ENCODE measurements at places on chromosomes 3 and 15. TPM values are rescaled to one million over a fixed set of nuclear protein-coding genes. Genes with fewer than 3 reads are reported as not detected.

- DNase-seq: no peak
These were observed 374.3 kb upstream of the TGFBR2 start for GRCh38 chr3:30232142-30232541.

DNA sequence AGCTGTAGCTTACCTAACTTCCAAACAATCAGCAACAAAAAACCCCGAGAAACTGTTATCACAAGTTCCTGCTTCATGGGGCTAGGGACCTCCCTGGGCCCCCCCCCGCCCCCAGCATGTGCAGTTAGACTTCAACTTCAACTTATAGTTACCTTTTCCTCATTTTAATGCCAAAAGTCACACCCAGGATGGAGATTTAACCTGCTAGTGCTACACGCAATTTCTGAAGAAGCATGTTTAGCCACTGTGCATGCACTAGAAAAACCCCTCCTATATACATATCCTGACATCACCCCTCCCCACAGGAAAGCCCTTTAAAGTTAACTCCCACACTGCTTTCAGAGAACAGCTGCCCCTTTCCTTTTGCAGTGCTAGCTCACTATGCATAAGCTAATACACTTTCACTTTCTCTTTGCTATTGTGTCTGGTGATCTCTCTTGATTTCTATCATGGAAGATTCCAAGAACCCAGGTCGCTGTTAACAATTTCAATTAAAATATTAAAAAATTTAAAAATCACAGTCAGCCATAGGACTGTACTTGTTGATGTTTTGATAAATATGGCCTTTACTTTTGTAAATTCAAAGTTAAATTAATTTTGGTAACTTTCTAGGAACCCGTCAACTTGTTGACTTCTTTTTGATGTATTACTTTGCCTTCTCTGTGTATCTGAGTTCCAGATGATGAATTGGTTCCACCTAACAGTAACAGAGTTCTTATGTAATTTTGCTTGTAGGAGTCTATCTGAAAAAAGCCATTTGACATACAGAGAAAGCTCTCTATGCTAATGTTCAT lies 75.2 kb upstream of the ACAD9 start:
- no peak for DNase-seq

- DNase-seq: no peak
These were observed 186.3 kb downstream of the FEZF2 start for GRCh38 chr3:62187022-62187431.

DNA sequence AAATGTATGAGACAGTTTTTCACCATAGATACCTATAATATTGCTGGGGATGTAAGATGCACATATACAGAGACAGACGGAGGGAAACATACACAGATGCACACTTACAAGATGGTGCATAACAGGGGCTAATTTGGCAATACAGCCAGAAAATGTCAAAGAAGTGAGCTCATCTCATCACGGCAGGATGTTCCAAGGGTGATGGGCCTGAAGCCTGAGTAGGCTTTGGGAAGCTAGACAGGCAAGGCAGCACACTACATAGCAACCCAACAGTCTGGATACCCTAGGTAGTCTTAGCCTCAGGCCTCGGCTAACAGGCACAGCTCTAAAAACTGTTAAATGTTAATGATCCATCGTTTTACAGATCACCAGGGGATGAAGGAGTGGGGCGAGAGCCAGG lies 148.5 kb downstream of the OSBPL10 start:
- DNase-seq: no peak

GRCh38 chr3:157327018-157327417 lies 109.6 kb upstream of the PTX3 start:
- no peak for DNase-seq

DNA sequence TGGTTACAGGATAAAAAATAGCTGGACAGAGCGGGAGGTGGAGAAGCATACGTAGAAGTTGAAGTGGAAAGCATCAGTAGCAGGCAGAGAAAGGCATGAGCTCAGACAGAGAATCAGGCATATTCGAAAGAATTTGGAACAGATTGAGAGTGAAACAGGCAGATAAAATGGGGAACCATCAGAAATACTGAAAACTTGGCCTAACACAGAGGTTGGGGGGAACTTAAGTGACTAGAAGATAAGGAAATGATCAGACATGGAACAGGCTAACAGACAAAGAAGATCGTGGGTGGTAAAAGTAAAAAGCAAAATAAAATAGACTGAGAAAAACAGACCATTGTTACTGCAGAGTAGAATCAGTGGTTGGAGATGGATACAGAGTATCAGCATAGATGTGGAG lies 32.9 kb downstream of the GTF2E1 start:
- DNase-seq: no peak

DNA sequence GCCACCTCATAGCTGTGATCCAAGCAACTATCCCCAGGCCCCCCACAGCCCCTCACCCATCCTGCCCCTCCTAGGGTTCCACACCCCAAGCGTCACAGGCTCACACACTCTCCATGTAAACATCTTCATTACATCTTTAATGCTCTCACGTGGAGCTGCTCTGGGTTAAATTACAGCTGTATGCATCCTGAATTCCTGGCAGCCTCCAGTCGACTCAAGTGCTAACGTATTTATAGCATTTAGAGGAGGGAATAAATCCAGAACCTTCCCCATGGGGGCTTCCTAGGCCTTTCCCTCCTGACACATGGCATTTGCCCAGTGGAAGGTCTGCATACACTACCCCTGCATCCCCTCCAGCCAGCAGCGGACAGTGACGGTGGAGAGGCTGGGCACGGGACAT lies 9.6 kb downstream of the C3orf18 start:
- no peak for DNase-seq

DNA sequence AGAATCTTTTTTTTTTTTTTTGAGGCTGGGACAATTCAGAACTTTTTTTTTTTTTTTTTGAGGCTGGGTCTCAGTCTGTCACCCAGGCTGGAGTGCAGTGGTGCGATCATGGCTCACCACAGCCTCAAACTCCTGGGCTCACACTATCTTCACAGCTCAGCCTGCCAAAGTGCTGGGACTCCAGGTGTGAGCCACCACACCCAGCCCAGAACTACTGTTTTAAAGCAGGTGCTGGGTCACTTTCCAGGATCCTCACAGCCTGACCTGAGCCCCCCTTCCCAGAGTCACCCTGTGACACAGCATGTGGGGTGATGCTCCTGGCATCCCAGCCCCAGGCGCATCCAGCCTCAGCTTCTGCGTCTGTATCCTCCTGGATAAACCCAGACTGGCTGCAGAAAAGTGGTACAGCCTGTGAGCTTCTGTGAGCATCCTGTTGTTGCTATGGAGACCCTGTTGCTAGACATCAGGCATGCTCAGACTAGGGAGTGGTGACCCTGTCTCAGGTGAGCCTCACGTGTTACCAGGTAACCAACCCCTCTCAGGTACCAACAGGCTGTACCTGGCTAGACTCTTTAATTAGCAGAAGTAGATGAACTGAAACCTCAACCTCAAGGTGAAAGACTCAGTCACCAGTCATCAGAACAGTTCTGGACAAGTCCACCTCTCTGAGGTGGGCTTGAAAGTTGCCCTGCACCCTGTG lies 15.0 kb downstream of the KLF13 start:
- DNase-seq: no peak

- DNase-seq: no peak
These were observed 7.9 kb downstream of the HTR3D start for GRCh38 chr3:184039414-184039813.

- no peak for DNase-seq
These were observed 124.0 kb downstream of the ADAMTS9 start for GRCh38 chr3:64563751-64564150.

DNA sequence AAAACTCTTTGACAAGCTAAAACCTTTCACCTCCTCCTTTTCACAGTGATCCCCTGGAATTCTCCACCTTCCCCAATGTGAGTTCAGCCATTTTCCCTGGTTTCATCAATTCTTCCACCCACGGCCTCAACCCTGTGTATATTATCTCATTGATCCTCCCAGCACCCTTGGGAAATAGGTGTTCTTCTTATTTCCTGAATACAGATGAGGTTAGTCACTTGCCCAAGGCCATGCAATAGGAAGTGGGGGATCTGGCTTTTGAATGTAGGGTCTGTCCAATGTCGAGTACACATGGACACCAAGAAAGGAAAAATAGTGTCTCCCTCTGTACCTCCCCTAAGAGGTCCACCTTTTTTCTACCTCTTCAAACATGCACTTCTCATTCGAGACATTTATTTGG lies 262.8 kb upstream of the ST8SIA2 start:
- DNase-seq: no peak

- DNase-seq: no peak
These were observed 191.0 kb downstream of the ITPR1 start for GRCh38 chr3:4684117-4684516.

The RTP3 gene
- polyA plus RNA-seq: 0.06 TPM

The ZNF620 gene
- polyA plus RNA-seq: 0.69 TPM

The PRR20G gene
- not detected for polyA plus RNA-seq

The TTC14 gene
- 48.6 TPM for polyA plus RNA-seq

The MAGI1 gene
- polyA plus RNA-seq: 14.2 TPM
